WERI-Rb-1 (cell line): ENCODE measurements at places on chromosomes 3 and 15.

GRCh38 chr3:154431043-154431442 lies 1.1 kb upstream of the GPR149 start:
- DNase-seq = no peak

DNA sequence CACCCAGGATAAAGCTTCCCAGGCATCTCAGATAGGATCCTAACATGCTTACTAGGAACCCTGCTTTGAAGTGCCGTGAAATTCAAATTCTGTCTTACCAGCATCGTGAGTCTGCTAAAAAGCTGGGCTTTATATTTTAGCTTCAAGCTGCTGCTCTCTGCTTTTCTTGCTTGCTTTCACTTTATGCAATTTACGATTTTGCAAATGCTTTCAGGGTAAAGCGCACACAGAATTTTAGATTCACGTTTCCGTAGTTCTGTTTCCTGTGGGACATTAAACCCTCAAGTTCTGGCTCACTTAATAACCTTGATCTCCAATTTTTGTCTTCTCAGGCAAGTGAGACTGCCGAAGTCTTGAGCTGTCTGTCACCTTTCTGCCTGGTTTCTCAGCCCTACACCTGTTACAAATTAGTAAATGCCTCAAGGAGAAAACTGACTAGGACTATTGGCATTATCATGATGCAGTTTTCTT lies 170.5 kb upstream of the TGFBR2 start:
- no peak for DNase-seq

DNA sequence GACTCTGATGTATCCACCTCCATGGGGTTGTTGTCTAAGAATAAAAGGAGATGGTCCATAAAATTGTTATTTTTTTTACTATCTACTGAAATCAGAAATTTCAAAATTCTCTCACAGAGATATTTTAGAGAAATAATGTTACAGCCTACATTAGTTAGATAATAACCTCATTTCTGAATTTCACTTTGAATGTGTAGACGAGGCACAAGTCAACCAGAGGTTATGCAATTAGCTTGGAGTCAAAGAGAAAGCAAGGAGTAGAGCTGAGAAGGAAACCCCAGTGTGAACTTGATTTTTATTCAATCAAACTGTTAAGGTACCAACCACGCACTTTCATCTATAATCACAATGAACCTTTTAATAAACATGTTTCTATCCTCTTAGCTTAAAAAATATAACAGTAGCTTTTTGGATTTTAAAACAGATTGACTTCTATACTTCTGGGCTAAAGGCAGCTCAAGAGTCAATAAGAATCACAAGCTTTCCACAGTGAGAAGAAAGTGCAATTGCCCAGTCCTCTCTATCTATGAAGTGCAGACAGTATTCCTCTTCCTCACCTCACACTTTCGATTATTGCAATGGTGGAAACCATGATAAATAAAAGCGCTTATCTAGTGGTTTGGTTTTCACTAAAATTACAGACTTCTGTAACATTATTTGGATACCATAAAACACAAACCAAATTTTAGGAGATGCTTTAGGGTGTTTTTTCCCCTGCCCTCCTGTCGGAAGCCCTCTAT lies 403.2 kb downstream of the ZBTB20 start:
- DNase-seq = no peak

GRCh38 chr3:129205109-129205832 lies 21.6 kb upstream of the CNBP start:
- no peak for DNase-seq

- no peak for DNase-seq
These were observed 6.4 kb downstream of the CPLX3 start for GRCh38 chr15:74832826-74833225.

GRCh38 chr3:64551697-64552096 lies 136.1 kb downstream of the ADAMTS9 start:
- DNase-seq = no peak

- DNase-seq = no peak
These were observed 29.2 kb upstream of the TRPM1 start for GRCh38 chr15:31130576-31131237.

- no peak for DNase-seq
These were observed 418.2 kb upstream of the ZNF717 start for GRCh38 chr3:76203578-76203977.

DNA sequence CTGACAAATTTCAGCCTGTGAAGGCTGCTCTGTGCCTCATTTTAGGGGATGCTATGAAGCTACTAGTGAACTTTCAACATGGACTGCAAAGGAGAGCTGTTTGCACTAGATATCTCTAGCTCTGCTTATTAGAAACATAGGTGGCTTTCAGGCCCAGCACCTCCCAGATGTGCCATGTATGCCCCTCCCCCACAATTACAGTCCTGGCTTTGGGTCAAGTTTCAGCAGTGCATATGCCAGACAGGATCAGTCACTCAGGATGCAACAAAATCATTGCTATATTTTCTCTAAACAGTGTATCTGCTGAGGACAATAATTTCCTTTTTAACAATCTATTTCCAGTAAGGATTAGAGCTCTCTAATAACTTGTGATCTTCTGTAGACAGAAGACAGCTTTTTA lies 178.8 kb upstream of the STAC start:
- peak; percentile 47 for DNase-seq

- peak; percentile 17 for DNase-seq
These were observed 96.5 kb downstream of the FSIP1 start for GRCh38 chr15:39685999-39686613.
